ENCODE measurements at places on chromosomes 6 and 20.
A peak's percentile ranks its signal among the peaks of the same experiment; 100 is the strongest.

DNA sequence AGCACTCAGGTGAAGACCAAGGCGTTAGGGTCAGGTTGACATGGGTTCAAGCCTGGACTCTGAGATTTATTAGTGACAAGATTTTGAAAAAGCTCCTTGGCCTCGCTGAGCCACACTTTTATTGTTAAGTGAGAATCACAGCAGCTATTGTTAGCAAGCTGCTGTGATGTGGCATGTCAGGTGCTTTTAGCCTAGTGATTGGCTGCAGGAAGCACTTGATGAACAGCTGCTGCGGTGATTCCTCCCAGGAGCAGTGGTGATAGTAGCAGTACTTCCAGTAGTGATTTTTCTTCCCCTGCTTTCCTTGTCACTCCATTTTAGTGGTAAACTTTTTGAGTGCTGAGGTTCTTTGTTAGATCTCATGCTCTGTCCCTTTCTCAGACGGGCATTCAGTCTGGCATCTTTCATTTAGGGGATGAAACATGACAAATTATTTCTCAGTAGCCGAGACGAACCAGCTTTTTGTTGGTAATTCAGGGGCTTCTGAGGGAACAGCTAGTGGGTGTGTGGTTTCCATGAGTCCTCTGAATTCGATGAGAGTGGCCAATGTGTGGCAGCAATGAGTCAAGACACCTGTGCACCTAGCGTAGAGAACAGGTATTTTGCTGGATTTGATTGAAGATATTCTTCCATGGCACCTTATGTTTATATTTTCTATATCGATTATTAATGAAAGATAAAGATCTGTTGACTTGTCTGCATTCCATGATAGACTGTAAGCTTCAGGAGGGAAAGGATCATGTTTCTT lies 696.7 kb downstream of the DHX35 start:
- DNase-seq, result no peak

- DNase-seq, result no peak
Observed at GRCh38 chr20:55584307-55584706, 421.0 kb downstream of the CBLN4 start.

GRCh38 chr6:89414215-89414614 lies 2.1 kb upstream of the RRAGD start:
- no peak for DNase-seq

DNA sequence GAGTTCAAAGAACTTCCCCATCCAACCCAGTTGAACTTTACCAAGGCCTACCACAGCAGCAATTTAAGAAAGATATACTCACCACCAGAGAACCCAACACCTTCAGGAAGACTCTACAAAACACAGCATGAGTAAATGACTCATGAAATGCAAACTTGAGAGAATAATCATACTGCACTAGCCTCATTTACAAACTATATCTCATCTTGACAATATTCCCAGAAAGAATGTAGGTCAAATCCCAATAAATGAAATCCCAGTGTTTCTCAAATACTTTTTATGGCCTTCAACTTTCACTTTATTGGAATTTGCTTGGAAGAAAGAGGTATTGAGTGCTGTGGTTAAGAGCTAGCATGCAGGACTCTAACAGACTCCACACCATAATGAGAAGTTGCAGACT lies 60.0 kb downstream of the FYN start:
- DNase-seq, result no peak

- DNase-seq, result no peak
Observed at GRCh38 chr20:48294942-48295341, 509.7 kb upstream of the SULF2 start.

DNA sequence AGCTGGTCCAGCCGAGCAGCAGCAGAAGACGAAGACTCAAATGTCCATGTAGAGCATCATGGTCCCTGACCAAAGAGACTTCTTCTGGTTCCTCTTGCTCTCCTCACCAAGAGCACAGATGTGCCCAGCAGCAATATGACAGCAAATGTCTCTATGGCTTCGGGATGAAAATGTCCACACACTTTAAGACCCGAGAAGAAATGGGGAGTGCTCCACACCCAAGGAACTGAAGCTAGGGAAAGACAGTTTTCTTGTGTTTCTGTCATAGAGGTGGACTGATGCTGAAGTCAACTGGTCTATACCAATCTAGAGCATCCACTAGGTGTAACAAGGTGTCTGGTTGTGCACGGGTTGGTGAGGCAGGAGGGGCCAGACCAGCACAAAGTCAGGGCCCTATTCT lies 4.5 kb upstream of the CPNE1 start:
- DNase-seq, result no peak

GRCh38 chr6:105817370-105817769 lies 268.8 kb upstream of the PRDM1 start:
- DNase-seq, result no peak

- DNase-seq, result no peak
Observed at GRCh38 chr6:22383016-22383415, 86.2 kb upstream of the PRL start.

- no peak for DNase-seq
Observed at GRCh38 chr20:17640146-17640874, 41.7 kb downstream of the RRBP1 start.

DNA sequence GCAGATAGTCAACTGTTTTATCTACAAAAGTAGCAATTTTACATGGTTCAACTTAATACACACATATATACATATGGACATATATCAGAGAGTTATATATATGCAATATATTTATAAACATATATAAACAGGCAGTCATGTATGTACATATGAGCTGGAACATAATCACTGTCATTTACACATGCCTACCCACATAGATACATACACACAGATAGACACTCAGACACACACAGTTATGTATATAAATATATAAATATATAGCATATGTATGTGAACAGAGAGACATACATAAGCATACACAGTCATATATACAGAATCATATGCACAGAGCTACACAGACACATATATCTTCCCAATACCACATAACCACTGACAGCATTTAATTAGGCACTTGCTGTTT lies 2.2 kb downstream of the WFDC5 start:
- DNase-seq, result no peak

GRCh38 chr6:5214570-5215052 lies 46.1 kb downstream of the LYRM4 start:
- DNase-seq, result peak; percentile 4

DNA sequence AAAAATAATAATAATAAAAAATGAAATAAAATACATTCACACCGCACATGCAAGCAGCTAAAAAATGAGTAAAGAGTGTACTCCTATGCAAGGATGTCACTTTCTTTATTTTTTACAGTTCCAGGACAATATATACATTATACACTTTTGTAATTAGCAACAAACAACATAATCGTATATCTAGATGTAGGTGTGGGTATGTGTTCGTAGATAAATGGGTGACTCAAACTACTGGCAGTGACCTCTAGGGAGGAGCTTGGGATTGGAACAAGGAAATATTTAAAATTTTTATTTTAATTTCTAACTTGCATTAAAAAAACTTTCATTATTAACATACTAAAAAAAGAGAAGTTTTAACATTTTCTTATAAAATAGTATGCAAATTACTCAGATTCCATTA lies 86.1 kb upstream of the MYLIP start:
- no peak for DNase-seq

DNA sequence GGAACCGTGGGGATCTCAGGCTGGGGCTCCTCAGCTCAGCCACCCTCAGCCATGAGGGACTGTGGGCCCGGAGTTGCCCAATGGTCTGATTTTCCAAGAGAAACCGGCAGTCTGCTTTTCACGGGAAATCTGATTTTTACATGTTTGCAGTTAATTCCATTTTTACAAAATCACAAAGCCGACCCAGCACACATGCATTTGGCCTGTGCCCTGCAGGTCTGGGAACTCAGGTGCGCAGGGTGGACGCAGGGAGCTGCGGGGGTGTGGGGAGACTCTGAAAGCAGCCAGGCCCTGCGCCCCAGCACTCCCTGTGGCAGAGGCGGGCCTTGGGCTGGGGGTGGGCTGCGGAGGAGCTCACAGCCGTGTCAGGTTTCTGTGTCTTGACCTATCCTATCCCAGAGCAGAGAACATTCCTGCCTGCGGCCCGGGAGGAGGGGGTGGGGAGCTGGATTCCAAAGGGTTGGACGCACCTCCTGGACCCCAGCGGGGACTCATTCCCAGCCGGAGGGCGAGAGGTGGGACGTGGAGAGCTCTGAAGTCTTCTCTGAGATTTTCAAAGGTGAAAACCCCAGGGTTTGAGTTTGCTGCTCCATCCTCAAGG lies 60.6 kb downstream of the ADNP start:
- no peak for DNase-seq

- no peak for DNase-seq
Observed at GRCh38 chr6:89406141-89406540, 5.9 kb downstream of the RRAGD start.

DNA sequence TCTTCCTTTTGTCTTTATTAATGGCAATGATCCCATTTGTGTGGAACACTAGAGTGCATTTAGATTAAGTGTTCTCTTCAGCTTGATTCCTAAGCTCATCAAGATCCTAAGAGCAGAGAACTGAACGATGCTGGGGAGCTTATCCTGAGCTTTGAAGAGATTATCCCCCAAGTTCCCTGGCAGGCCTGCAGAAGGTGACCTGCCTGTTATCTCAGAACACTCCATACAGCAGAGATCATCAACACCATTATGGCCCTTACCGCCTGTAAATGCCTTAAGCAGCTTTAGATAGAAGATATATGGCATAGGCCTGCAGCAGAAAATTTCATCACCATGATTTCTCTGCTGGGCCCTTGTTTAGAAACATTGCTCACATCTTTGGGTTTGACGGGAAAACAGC lies 779.9 kb upstream of the MAP3K7 start:
- DNase-seq, result no peak

DNA sequence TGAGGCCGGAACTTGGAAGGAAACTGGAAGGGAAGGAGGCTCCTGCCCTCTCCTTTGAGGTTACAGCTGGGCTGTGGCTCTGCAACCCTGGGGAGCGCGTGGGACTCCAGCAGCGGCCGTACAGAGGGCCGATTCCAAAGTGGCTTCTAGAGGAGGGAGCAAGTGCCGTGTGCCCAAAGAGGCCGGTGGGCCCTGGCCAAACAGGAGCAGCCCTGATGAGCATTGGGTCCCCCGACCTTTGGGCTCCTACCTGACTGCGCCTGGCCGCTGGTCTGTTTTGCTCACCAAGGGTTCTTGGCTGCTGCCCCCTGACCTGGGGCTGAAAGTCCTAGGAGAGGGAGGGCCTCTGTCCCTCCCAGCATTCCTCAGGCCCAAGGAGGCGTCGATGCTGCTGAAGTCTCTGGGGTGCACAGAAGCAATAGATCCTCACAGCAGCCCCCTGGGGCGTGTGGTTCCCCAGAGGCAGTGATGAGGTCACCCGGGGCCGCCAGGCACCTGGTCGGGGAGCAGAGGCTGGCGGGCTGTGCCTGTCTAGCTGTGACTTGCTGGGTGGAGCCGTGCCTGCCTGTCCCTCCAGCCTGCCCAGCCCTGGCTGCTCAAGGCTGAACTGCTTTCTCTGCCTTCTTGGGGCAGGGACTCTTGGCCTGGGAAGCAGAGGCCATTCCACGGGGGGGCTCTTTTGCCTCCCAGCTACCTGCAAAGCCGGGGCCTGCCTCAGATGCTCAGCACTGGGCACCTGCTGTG lies 9.8 kb downstream of the RBM38 start:
- DNase-seq, result no peak

GRCh38 chr6:105319331-105319730 lies 83.6 kb downstream of the PREP start:
- DNase-seq, result no peak

GRCh38 chr6:37702314-37702713 lies 4.6 kb upstream of the MDGA1 start:
- no peak for DNase-seq

- no peak for DNase-seq
Observed at GRCh38 chr6:5961836-5962235, 44.9 kb downstream of the NRN1 start.

GRCh38 chr20:62388839-62389600 lies 2.1 kb downstream of the RPS21 start:
- no peak for DNase-seq

DNA sequence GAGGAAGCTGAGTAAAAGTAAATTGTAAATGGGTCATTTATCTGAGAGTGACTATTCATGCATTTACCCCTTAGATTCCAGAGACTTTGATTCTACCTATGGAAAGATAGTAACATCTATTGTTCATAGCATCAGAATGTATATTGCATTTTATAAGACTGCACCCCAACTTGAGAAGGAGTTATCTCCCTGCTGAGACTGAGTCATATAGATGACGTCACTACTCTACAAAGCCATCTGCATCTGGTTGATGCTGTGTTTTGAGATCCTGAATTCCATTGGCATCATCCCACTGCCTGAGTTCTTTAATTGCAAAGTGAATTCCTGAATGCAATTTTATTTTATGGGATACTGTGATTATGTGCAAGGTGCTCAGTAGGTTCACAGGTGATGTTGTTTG lies 444.0 kb upstream of the SLC35B3 start:
- DNase-seq, result no peak

- no peak for DNase-seq
Observed at GRCh38 chr6:89122625-89123024, 4.8 kb upstream of the SRSF12 start.

- no peak for DNase-seq
Observed at GRCh38 chr6:156780102-156780641, 3.0 kb downstream of the ARID1B start.

DNA sequence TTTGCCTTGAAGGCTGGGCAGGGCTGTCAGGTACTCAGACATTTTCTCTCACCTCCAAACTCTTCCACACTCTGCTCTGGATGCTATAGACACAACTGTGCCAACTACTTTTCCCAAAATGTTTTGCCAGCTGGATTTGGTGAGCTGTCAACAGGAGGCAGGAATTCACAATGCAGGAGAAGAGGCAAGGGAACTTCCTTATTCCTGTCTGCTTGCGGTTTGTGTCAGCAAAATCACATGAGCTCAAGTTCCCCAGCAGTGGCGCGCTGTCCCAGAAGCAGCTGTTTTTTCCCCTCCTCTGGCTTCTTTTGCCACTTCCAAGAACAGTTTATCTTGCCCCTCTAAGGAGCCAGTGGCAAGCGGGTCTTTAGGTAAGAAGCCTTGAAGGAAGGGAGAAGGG lies 608.2 kb downstream of the PRKN start:
- no peak for DNase-seq

GRCh38 chr6:89347825-89348224 lies 4.7 kb downstream of the UBE2J1 start:
- DNase-seq, result no peak

DNA sequence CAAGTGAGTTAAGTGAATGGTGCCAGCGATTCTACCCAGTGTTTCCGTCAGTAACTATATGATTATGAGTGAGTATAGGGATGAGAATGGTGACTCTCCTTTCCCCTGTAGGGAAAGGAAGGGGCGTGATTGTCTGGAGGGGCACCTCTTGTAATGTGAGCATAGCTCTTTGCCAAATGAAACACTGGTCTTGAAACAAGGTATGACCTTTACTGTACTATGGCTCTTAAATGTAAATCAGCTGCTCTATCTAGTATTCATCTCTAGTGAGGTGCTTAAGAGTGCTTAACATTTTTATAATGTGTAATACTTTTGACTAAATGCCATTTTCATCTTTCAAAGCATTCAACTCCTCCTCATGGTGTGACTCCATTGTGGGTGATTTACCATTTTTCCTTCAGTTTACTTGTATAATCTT lies 11.0 kb downstream of the PANK2 start:
- DNase-seq, result no peak

- DNase-seq, result no peak
Observed at GRCh38 chr6:30066082-30066481, 916 bp upstream of the PPP1R11 start.
